ENCODE measurements at places on chromosomes 5 and 9. TPM values are rescaled to one million over a fixed set of nuclear protein-coding genes. Genes with fewer than 3 reads are reported as not detected.

GRCh38 chr5:61159836-61160235 is 2.4 kb downstream of the SMIM15 start:
- no peak for DNase-seq

FOXD4L6 gene
- total RNA-seq = not detected

DNAJC18 gene
- total RNA-seq = 9.8 TPM

PDCD1LG2 gene
- not detected for total RNA-seq

DNA sequence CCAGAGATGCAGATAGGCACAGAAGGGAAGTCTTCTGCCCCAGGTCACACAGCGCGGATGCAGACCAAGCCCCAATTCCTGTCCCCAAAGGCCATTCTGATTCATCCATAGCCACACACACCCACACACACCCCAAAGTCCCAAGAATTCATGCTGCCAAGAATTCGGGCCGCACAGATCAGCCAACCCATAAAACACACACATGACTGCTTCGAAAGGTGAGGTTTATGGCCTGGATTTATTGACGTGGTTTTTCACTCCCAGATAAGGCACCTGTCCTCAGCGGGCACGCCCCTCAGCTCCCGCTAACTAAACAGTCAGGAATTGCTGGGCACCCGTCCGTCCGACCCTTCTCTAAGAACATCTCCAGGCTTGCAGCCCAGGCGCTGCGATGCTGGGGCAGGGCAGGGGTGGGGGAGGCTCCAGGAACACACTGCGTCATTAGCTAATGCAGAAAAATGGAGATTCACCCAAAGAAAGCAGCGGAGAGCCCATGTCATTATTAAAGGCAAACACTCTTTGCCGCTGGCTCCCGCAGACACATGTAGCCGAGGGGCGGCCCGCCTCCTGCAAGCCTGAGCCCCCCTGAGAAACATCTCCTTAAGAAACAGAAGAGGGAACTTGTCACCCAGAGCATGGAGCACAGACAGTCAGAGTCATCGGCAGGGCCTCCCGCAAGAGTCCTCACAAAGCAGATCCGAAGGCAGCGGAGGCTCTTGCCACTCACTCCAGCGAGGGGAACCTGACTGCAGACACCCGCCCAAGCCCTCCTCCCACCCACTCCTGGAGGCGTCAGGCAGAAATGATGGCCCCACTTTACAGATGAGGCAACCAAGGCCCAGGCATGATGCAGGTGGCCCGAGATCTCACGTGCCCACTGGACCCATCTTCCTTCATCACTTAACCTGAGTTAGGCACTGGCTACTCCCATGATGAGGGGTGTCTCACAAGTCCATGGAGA is 19.9 kb downstream of the VAV2 start:
- peak; percentile 71 for DNase-seq

DNA sequence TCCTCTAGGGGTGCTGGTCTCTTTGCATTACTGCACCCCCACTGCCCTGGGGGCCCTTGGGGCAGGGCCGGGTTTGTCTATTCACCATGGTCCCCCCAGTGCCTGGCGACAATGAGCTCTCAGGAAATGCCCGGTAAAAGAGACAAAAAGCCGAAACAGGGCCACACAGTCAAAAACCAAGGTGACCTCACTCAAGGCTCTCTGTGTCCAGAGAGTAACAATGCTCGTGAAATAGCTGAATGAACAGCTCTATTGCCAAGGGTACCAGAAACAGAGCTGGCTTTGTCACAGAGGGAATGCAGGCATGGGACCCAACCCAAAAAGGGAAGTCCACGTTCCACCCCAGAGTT is 16.0 kb downstream of the SH3PXD2B start:
- no peak for DNase-seq

CDKN2B-AS1 gene
- total RNA-seq = 0.07 TPM

DNA sequence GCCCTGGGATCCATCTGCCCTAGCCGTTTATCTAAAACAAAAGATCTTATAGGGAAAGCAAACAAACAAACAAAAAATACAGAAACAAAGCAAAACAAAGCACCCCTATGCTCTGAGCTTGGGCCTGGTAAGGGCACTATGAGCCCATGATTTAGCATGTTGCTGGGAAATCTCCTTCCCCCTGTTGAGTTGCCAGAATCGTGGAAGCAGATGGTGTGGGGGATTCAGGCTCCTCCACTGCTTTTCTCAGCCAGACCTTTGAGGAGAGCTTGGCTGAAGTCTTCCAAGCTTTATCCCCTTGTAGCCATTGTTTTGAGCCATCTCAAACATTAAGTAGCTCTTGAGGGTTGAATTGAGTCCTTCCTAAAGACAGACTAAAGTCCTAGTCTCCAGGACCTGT is 29.9 kb downstream of the TMC1 start:
- DNase-seq = no peak

DNA sequence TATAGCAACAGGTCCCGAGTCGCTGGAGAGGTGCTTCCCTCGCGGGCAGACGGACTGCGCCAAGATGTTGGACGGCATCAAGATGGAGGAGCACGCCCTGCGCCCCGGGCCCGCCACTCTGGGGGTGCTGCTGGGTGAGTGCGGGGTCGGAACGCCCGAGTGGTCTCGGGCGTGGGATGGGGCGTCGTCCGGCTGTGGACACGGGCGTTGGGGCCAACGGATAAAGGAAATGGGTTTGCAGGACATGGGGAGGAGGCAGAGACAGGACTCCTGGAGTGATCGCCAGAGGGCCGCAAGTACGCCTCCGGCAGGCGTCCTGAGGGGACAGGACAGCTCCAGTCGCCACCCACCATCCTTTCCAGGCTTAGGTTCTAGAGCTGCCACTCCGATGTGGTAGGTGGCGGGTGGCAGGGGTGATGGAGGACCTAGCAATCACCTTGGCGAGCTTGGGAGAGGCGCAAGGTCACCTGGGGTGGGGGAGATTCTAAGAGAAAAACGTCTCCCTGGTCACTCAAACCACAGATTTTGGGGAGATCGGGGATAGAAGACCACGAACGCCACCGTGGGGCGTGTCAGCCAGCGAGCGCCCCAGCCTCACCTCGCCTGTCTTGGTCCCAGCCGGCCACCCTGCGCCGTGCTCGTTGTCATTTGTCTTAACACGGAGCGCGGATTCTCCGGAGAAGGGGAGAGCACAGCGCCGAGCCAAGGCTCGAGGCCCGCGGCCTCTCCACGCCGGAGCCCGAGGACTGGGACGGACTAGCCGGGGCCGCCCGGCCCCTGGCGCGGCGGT is 922 bp downstream of the LMX1B start:
- peak; percentile 79 for DNase-seq

GRCh38 chr5:116841734-116842133 is 267.1 kb upstream of the SEMA6A start:
- DNase-seq = no peak

DNA sequence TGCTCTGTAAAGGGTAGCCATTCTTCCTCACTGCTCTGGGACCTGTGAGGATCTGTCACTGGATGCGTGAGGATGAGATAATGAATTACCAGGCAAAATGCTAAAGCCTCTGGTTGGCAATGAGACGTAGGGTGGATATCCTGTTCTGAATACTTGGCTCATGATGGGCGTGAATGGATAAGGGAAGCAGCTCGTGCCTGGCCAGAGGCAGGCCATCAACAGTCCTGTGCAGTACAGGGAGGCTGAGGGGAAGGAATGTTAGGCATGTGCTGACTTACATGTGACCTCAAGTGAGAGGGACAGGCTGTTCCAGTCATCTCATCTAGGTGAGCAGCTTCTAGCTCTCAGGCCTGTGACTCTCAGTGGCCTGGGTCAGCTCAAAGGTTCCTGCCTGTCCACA is 172.8 kb downstream of the CARTPT start:
- DNase-seq = no peak

ZNF474 gene
- total RNA-seq = not detected

DNA sequence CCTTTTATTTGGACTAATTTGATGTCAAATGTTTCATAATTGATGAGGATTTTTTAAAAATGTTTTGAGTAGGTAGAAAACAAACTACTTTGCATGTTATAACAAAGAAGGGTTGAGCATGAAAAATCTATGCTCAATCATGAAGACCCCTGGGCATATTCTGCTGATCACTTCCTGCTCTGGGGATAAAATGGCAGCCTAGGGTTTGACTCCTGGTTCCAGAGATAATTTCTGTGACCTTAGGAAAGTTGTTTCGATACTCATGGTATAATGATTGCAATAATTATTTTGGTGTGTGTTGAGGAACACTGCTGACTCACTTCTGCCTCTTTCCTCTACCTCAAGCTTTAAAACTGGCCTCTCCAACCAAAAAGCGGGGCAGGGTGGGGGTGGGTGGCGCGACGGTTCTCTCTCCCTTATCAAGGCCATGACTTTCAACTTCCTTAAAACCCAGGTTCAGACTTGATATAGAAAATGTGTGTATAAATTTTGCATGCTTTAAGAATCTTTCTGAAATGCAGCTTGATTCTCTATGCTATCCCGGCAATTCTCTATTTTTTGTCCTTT is 6.0 kb upstream of the PIP5K1B start:
- DNase-seq = no peak

FOXI1 gene
- total RNA-seq = 0.07 TPM

TBC1D13 gene
- 16.8 TPM for total RNA-seq

GRCh38 chr5:117812861-117813260 is 1175.5 kb downstream of the DTWD2 start:
- no peak for DNase-seq

DNA sequence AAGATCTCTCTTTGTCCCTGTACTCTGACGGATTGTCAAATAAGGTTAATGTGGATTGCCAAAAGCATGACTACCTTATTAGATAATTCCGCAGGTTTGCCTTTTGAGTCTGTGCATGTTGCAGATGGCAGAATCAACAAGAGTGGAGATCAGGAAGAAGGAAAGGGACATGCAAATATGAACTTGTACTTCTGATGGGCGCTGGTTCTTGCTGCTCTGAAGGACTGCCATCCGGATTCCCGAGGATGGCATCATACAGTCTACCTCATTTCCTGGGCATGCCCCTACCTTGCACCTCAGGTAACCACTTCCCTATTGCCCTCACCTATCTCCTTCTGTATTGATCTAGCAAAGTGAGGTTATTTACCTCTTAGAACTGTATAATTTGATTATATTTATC is 504.2 kb downstream of the ACTL7B start:
- no peak for DNase-seq

DNA sequence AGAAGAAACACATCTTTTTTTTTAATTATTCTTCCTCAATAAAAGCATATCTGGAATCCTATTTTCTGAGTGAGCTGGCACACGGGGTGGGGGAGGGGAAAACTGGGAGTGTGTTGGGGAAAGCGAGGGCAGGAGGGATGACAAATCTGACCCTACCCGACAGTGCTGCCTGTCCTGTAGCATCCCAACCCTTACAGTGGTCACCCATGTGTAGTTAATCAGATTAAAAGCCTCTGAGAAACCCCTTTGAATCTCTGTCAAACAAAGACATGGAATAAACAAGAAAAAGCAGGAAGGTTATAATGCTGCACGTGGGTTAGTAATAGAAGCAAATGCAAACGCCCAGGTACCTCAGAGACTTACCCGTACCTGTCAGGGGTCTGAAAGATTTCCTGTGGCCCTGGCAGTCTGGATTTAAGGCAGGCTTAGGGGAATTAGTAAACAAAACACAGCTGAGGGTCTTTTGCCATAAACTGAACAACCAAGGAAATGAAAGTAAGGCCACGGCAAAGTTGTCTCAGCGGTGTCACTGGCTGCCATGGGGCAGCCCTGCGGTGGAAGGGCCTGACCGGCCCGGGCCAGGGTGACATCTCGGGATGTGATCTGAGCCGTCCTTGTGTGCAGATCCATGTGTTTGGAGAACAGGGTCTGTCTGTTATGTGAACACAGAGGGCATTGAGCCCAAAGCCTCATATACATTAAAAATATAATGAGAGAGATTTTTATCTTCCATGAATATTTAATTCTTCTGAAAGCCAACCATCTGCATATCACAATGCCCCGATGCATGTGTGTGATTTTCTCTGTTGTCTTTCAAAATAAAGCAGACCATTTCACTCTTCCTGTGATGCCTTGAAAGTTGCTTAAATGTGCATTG is 308.2 kb downstream of the ZNF608 start:
- peak; percentile 19 for DNase-seq

- no peak for DNase-seq
Measured at GRCh38 chr5:40258222-40258621, 421.5 kb upstream of the PTGER4 start.

Measured in H7 (cell line).